H9 (cell line): ENCODE measurements at places on chromosomes 4 and X.

DNA sequence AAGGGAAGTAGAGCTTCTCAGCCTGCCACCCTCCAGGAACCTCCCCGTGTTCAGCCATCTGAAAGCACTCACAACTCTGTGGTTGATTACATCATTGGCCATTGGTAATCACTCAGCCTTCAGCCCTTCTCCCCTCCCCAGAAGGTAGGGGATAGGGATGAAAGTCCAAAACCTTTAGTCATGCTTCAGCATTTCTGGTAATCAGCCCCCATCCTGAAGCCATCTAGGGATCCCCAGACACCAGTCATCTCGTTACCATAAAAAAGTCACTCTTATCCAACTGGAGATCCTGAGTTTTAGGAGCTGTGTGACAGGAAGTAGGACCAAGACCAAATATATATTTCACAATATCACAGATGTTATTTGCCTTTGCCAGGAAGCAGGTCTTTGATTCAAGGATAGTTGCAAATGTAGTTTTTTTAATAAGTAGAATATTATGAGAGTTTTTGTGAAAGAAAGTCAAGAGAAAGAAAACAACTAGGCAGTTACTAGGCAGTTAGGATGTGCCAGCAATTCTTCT lies 364.6 kb upstream of the NOCT start:
- DNase-seq: no peak

DNA sequence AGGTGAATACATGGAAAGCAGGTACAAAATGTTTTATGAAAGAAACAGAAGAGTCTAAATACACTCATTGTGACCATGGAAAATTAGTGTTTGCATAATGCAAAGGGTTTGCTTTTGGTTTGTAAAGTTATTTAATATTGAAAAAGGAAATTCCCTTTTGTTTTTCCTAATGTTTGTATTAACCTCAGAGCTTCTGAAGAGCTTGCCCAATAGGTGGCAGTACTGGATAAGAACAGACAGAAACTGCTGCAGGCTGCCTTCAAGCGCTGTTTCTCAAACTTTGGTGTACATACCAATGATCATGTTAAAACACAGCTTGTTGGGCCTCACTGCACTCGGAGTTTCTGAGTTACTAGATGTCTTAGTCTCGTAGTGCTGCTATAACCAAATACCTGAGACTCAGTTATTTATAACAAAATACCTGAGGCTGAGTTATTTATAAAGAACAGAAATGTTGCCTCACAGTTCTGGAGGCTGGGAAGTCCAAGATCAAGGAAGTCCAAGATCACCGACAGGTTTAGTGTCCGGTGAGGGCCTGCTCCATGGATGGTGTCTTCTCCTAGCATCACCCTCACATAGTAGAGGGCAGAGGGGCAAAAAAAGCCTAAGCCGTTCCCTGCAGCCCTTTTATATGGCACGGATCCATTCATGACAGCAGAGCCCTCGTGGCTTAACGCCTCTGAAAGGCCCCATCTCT lies 54.2 kb downstream of the SUPT20HL2 start:
- peak; percentile 43 for DNase-seq

- no peak for DNase-seq
Observed at GRCh38 chrX:10944136-10944885, 166.8 kb upstream of the HCCS start.

- DNase-seq: no peak
Observed at GRCh38 chr4:96691521-96691920, 851.6 kb downstream of the PDHA2 start.

- DNase-seq: peak; percentile 69
Observed at GRCh38 chr4:125357675-125358074, 42.9 kb downstream of the FAT4 start.

DNA sequence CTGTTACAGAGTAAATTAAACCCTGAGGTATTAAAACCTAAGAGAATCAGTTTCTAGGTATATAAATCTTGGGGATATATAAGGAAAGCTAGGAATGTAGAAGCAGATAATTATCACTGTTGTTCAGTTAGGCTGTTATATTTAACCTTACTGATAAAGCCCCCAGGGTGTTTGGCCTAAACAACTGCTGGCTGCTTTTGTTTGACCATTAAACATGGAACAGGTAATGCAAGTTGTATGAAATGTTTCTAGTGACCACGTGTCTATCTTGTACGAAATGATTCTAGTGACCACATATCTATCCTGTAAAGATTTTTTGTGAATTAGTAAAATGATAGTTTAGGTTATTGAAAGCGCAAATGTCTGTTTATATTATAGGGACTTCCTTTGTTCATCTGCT lies 52.6 kb downstream of the SGMS2 start:
- DNase-seq: no peak

GRCh38 chr4:6236816-6237390 lies 32.7 kb upstream of the WFS1 start:
- peak; percentile 19 for DNase-seq

DNA sequence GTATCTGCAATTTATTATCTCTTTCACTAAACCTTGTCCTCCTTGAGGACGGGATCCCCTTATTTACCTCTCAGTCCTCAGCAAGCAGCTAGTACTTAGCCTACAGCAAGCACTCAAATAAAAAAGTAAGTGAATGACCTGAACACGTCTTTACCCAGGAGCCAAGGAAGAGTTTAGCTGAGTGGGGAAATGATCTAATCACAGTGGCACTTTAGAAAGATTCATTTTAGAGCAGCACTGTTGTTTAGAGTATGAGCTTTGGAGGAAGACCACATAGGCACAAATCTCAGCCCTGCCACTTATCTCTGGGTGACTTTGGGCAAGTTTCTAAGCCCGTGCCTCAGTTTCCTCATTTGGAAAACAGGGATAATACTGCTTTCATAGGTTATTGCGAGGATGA lies 2.7 kb downstream of the FAM120C start:
- DNase-seq: no peak

DNA sequence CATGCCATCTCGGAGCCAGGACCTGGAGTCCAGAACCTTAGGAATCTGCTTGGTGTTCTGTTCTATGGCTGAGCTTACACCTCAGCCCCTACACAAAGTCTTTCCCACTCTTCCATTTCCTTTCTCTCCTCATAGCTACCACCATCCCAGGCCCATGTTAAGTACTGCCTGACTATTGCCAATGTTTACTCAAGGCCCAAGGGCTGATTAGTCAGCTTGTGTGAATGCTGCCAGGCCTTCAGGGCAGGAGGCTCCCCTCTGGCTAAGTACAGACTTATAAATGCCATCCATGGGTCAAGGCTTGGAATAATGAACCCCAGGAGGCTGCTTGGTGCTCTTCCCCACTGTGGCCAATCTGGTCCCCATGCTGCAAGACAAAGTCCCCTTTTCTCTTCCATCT lies 411.6 kb upstream of the MAGEB18 start:
- DNase-seq: no peak

GRCh38 chrX:37378830-37379229 lies 29.7 kb downstream of the PRRG1 start:
- no peak for DNase-seq

- DNase-seq: no peak
Observed at GRCh38 chrX:44232081-44232480, 111.4 kb downstream of the EFHC2 start.

DNA sequence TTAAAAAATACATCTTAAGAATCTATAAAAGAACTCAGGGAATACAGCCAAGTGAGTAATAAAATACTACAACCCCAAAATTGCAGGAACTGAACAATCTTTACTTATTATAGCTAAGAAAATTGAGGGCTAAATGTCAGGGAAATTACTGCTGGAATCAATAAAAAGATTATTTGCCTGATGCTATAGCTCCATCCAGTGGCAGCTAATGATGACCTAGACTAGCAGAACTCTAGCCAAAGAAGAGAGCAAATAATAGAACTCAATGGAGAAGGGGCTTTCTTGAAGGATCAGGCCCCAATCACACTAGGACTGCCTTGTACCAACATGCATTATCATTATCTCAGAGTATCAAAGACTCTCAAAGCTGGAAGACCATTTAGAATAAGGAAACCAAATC lies 85.0 kb upstream of the FAM241A start:
- no peak for DNase-seq

DNA sequence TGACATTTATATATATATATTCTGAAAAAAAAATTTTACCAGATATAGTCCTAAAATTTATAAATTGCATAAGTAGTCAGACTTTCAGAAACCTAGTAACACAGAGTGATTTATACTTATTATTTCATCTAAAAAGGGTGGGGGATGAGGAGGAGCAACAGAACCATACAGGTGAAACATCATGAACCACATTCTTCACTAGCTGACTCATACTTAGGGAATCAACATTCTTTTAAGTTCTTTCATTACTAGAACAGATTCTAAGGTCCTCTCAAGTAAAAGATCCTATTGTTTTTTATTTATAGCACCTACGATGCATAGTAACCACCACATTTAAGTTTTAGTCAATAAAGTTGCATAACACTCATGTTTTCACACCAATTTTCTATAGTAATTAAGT lies 166.1 kb downstream of the LRBA start:
- DNase-seq: no peak

DNA sequence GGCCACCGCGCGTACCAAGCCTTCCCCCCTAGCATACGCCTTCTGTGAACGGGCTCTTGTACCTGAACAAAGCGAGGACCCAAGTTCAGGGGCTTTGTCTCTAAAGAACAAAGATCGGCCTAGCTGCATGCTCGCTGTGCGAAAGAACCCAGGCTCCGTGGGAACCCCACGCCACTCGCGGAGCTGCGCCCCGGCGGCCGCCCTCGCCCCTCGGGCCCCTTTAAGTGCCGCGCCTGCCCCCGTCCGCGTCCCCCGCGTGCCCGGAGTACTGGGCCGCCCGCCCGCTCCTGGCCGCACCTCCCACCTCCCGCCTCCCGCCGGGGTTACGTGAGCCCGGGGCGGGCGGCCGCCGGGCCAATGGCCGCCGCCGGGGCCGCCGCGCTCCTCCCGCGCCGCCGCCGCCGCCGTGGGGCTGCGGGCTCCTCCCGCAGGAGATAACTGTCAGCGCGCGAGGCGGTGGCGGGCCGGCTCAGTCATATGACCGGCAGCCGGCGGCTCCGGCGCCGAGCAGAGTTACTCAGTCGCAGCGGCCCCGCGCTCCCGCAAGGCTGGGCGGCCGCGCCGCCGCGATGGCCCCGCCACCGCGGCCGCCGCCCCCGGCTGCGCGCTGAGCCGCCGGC lies at the start of gene FNIP2:
FNIP2 (plus strand) TSS at position 472 of the 620 bp plus-strand sequence. CDS start 187 bp downstream, outside the sequence.
- peak; percentile 78 for DNase-seq

DNA sequence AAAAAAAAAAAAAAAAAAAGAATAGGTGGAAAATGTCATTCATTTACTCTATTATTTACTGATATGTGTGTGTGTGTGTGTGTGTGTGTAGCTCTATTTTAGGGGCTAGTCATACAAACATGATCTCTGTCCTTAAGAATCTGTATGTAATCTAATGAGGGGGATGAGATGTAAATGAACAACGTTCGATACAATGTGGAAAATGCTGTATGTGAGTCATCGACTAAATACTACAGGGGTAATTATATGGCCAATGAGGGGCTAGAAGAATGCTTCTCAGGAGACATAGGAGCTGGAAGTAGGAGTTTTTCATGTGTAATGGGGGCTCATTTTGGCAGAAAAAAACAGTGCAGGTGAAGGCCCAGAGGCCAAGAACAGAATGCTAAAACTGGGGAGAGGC lies 41.9 kb downstream of the LEF1 start:
- no peak for DNase-seq

- DNase-seq: no peak
Observed at GRCh38 chrX:106707771-106708454, 18.6 kb upstream of the RNF128 start.

- DNase-seq: no peak
Observed at GRCh38 chr4:145069361-145069760, 28.6 kb downstream of the ANAPC10 start.

DNA sequence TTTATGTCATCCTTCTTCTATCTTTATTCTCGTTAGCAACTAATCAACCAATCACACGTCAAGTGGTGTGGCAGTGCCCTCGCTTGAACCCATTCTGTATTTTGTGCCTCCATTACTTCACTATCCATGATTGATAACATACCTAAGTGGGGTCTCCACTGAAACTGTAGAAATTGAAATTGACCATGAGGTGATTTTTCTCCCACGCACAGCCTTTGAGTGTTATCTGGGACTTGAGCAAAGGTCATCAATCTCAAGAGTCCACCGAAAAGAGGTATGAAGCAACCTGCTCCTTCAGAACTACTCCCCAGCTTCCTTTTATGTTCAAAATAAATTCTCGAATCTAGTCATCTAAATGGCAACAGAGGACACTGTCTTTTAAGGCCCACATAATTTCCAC lies 111.1 kb downstream of the SCD5 start:
- no peak for DNase-seq

- DNase-seq: no peak
Observed at GRCh38 chr4:155975511-155975910, 21.8 kb upstream of the CTSO start.

DNA sequence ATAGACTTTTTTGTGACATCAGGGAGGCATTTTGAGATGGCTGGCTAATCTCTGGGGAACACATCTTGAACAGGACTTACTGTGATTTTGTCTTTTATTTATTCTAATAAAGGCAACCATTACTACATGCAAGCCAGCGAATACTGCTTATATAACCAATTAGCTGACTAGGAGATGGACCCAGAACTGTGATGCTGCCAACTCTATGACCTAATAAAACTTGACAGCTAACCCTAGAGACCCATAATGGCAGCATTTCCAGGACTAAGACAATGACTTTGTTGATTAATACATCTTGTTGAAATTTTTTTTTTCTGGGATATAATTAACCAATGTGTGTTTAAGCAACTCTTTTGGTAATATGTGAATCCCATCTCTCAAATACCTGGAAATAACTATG lies 584.6 kb downstream of the PRR32 start:
- DNase-seq: no peak

DNA sequence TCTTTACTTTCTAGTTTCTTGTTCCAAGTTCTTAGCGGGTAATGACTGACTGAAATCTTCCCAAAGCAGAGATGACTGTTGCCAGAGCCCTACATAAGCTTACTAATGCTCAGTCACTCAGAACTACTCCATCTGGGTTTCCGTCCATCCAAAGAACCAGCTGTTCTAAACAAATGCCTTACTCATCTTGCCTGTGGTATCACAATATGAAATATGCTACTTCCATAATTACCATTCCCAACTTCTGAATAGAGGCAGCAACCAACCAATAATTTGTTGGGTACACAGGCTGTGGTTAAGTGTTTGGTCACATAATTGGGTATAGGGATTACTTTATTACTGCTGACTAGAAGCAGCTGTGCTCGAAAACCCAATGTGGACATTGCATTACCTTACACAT lies 930.2 kb upstream of the DIAPH2 start:
- DNase-seq: no peak

GRCh38 chr4:158182736-158183135 lies 9.9 kb upstream of the GASK1B start:
- peak; percentile 30 for DNase-seq
